ENCODE measurements at places on chromosomes 13 and 19. TPM values are rescaled to one million over a fixed set of nuclear protein-coding genes. Genes with fewer than 3 reads are reported as not detected.
A peak's percentile ranks its signal among the peaks of the same experiment; 100 is the strongest.

- DNase-seq, result peak; percentile 84
Measured at GRCh38 chr19:21483589-21484170, 21.7 kb upstream of the ZNF429 start.

DNA sequence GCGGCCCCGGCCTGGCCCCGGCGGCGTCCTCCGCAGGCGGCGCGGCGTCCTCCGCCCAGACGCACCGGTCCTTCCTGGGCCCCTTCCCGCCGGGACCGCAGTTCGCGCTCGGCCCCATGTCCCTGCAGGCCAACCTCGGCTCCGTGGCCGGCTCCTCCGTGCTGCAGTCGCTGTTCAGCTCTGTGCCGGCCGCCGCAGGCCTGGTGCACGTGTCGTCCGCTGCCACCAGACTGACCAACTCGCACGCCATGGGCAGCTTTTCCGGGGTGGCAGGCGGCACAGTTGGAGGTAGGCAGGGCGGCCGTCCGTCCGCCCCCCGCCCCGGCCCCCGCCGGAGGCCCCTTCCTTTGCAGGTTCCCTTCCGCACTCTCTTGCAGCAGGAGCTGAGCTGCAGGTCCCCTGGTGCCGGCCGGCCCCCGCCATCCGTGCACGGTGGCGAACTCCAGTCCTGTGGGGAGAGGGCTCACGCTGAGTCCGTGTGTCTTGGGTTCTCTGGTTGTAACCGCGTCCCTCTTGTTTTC is 9.2 kb downstream of the PLEKHJ1 start:
- DNase-seq, result no peak

DNA sequence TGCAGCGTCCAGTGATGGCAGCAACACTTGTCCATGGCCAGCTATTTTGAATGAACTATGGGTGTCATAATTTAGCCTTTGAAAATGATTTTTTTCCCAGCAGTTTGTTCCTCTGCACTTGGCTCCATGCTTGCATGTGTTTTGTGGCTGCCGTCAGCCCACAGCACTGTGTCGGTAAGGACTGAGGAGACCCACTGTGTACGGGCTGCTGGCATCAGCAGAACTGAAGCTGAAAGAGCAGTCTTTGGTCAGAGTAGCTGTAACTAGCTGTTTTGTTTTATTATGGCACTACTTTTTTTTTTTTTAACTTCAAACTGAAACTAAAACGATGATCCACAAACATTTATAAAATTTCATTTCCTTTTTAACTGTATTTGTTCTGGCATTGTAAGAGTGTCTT is 50.3 kb upstream of the TEX29 start:
- no peak for DNase-seq

- no peak for DNase-seq
Measured at GRCh38 chr13:110445183-110445582, 116.3 kb downstream of the RAB20 start.

DNA sequence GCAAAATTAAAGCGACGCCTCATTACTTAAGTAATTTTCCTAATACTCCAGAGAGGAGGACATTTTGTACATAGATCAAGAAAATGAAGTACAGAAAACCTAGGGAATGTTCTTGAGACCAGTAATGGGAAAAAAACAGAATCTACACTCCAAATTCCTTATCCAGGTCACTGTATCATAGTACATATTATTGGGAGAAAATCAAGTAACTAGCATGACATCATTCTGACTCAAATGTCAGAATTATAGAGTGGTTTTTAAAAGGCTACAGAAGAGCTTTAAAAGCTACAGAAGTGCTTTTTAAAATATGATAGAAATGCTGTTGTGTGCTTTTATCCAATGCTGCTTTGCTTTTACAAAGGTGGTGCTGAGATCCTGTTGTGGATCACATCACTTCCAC is 86.3 kb upstream of the SLC15A1 start:
- DNase-seq, result no peak

DNA sequence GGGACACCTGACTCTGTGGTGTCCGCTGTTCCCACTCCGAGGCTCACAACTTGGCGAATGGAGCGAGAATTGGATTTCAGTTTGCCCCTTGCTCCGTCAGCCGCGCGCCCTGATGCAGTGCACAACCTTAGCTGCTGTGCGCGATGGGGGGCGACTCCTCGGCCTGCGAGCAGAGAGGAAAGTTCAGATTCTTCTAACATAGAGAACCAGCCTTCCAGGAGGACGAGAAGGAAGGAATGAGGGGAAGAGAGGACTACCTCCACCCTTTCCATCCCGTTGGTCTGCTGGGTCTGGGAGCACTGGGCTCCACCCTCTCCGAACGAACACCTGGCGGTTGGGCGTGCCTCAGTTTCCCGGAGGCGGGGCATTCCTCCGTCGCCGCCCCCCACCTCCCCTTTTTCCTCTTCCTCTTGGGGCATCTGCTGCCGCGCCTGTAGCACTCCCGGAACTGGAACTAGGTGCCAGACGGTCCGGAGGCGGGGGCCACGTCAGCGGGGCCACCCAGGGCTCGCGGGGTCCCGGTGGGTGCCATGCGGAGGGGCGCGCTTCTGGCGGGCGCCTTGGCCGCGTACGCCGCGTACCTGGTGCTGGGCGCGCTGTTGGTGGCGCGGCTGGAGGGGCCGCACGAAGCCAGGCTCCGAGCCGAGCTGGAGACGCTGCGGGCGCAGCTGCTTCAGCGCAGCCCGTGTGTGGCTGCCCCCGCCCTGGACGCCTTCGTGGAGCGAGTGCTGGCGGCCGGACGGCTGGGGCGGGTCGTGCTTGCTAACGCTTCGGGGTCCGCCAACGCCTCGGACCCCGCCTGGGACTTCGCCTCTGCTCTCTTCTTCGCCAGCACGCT is at the start of gene KCNK6:
Gene KCNK6, plus strand, starts transcription at position 425 of the 838 bp plus-strand sequence. Its CDS starts 106 bp downstream, at position 531.
- peak; percentile 78 for DNase-seq

DNA sequence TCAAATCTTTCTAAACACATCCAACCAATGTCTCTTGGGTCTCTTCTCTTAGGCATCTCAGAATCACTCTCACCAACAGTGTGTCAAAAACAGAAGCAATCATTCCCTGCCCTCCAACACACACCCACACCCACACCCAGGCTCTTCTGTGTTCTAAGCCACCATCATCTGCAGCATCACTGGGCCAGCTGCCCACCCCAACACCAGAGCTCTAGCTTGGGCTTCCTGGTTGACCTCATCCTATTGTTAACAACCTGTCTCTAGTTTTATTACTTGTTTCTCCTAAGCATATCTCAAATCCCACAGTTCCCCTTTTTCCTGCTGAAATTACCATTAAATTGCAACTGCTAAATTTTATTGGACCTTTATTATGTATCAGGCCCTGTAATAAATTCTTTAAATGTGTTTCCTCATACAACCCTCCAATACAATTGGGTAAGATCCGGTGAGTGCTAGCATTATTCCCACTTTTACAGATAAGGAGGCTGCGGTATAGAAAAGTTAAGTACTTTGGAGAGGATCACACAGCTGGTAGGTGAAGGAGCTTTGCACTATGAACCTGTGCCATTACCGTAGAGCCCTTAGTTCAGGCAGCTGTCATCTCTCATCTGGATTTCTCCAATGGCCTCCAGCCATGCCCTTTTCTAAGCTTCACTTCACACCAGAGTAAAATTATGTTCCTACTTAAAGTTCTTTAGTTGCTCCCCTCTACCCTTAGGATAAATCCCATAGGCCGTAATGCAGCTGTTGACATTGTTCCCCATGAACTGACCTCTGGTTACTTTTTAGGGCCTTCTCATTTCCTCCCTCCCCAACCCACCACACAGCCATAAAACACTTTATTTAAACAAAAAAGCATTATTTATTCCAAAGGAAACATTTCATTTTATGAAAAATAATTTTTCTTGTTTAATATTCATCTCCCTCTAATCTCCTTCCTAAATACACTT is 227.7 kb downstream of the B3GLCT start:
- DNase-seq, result no peak

- peak; percentile 40 for DNase-seq
Measured at GRCh38 chr19:1394252-1395193, 6.8 kb downstream of the GAMT start.

DNA sequence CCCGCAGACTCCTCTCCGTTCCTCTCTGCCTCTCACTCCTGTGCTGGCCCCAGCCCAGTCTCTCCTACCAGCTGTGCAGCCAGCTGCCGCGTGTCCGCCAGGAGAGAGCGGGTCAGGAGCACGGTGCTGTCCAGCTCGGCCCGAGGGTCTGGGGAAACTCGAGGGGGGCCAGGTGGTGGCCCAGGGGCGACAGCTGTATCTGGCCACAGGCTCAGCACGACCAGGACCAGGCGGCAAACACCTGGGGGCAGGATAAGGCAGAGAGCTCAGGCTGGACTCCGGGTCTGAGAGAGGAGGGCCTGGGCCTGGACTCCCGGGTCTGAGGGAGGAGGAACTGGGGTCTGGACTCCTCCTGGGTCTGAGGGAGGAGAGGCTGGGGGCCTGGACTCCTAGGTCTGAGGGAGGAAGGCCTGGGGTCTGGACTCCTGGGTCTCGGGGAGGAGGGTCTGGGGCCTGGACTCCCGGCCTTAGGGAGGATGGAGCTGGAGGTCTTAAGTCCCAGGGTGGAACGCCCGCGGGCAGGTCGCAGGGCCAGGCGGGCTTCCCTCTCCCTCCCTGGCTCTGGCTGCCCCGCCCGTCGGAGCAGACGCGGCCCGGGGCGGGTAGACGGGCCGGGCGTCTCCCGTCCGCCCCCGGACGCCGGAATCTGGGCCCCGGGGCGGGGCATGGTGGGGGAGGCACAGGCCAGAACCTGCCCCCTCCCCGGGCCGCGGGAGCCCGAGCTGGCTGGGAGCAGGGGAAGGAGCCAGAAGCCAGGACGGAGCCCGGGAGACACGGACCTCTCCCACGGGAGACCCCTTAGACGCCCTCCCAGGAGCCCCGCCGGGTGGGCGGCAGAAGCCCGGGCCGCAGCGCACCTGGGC is 1.3 kb downstream of the IL11 start:
- peak; percentile 53 for DNase-seq

GRCh38 chr13:82436099-82436585 is 1446.1 kb downstream of the SLITRK1 start:
- no peak for DNase-seq

- no peak for DNase-seq
Measured at GRCh38 chr19:29021232-29021916, 191.6 kb downstream of the UQCRFS1 start.

DNA sequence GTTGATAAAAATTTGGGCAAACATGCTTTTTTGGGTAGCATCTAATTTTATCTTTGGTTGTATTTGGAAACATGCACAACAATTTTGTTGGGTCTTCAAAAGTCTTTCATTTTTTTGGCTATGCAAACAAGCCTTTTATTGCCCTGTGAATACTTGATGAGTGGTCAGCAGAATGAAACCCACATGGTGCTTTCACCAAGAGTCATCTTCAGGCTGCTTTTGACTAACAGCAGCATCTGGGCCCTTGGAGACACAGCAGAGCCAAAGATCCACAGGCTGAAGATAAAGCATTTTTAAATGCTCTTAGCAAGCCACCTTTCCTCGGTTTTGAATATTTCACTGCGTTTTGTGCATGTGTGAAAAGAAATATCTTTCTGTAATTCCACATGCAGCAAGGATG is 154.9 kb downstream of the FGF9 start:
- no peak for DNase-seq

DNA sequence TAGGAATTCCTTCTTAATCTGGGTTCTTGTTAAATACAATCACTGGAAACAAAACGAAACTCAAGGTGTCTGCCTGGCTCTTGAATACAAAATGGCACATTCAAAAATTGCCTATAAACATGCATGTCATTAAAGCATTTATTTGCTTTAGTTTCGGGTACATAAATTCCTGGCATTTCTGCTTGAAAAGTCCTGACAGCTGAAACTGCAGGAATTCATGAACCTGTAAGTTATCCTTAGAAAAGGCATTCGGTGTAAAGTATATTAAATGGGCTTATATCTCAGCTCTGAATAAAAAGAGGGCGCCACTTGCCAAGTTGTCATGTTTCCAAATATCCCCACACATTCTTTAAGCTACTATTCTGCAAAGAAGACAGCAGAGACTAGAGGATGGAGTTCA is 32.9 kb downstream of the RXFP2 start:
- DNase-seq, result no peak

GRCh38 chr13:97116754-97117153 is 105.4 kb upstream of the MBNL2 start:
- DNase-seq, result no peak

DNA sequence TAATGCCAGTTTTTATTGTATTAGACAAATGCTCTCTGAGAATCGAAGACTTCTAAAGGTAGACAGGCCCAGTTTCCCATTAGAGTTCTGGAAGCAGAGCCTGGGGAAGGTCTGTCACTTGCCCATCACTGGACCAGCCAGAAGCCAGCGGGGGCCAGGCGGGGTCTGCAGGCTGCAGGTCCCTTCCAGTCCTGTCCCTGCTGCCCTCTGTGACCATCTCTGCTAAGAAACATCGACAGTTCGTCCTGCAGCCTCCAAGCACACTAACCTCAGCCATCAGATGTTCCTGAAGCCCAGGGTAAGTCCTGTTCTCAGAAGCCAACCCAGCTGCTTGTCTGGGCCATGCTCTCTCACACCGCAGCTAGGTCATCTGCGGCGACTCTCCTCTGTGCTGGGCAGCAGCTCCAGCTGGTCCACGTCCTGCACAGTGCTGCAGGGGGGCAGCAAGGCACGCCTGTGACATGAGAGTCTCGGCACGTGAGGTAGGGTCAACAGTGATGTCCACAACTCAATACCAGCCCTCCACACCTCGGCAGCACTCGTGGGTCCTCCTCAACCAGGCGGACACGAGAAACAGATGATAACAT is 2.9 kb upstream of the ADPRHL1 start:
- DNase-seq, result no peak

DNA sequence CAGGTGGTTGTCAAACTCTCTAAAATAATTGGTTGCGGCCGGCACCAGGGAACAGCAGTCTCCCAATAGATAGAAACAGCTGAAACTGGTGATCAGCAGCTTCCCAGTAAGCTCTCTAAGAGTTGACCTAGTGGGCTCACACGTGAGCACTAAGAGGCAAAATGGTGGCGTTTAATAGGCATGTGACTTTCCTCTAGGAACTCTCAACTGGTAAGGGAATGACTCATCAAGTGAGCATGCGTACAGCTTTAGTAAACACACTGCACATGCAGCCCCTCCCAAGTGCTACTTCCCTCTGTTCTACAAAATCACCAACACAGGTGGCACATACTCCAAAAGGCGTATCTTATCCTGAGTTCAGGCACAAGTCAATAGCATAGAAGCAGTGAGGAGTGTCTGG is 41.7 kb downstream of the TNFSF11 start:
- DNase-seq, result no peak

Gene OR7C1
- total RNA-seq, result not detected

Gene NEK5
- 0.26 TPM for total RNA-seq

Gene IGFLR1
- 2.9 TPM for total RNA-seq

Gene PPFIA3
- 19.1 TPM for total RNA-seq

Gene ZNF787
- 55.8 TPM for total RNA-seq

Gene SIGLEC12
- not detected for total RNA-seq

Data from H9 (cell line).